GDM1 (cell line): ENCODE measurements at places on chromosomes 16 and 17.

GRCh38 chr17:17024778-17025300 is 17.4 kb upstream of the MPRIP start:
- no peak for DNase-seq

DNA sequence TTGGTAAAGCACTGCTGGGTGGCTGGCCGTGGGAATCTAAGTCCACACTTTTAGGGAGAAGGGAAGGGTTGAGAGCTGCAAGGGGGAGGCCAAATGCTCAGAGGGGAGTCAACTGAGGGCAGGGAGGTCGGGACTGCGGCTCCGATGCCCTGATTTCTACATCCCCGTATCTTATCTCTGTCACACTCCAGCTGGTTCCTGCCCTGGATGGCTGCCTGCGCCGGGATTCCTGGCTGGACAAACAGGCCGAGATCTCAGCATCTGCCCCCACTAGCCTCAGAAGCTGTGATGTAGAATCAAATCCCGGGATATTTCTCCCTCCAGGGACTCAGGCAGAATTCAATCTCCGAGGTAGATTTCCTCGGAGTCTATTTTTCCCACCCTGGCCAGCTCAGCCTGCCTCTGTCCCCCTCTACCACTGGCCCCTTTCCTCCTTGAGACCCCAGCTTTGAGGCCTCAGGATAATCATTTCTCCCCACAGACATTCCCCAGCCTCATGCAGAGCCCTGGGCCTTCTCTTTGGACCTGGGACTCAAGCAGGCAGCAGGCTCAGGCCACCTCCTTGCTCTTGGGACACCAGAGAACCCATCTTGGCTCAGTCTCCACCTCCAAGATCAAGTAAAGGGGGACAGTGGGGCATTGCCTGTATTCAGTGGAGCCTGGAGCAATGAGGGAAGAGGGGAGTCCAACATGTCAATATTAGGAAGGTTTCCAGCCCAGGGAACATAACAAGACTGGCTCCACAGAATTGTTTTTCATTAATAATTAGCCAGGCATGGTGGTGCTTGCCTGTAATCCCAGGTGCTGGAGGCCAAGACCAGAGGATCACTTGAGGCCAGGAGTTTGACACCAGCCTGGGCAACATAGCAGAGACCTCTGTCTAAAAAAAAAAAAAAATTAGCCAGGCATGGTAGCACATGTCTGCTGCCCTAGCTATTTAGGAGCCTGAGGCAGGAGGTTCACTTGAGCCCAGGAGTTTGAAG is 1.8 kb downstream of the SHBG start:
- no peak for DNase-seq

DNA sequence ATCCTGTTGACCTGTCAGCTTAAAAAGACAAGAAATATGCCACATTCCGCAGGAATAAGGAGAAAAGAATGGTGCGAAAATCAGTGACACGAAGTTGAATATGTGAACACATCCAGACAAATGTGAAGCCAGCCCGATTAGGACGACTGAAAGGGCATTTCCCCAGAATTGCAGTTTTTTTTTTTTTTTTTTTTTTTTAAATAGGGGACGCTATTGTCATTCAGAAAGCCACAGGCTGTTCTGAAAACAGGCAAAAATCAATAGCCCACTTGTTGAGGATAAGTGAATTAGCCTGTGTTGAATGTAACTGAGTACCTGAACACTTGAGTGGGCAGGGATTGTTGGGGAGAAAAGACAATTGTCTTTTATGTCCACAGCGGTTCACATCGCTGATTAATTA is 507.1 kb downstream of the WWOX start:
- DNase-seq: no peak

GRCh38 chr17:44693609-44694008 is 4.0 kb upstream of the CCDC43 start:
- no peak for DNase-seq

GRCh38 chr16:84838383-84838948 is 18.7 kb downstream of the CRISPLD2 start:
- no peak for DNase-seq

DNA sequence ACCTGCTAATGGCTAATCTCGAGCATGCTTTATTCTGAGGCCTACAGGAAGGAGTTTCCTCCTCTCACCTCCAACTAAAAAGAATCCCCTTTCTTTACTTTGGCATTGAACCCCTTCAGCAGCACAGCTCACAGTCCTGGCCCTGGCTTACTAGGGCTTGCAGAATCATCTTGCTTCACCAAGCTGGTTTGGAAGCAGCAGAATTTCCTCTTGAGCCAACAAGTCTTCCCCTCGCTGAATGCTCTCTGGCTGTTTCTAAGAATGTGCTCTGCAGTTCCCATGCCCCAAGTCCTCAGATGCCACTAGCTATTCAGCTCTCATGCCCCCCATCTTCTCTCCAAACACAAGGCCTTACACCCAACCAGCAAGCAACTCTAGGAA is 271.2 kb downstream of the NTN1 start:
- no peak for DNase-seq

DNA sequence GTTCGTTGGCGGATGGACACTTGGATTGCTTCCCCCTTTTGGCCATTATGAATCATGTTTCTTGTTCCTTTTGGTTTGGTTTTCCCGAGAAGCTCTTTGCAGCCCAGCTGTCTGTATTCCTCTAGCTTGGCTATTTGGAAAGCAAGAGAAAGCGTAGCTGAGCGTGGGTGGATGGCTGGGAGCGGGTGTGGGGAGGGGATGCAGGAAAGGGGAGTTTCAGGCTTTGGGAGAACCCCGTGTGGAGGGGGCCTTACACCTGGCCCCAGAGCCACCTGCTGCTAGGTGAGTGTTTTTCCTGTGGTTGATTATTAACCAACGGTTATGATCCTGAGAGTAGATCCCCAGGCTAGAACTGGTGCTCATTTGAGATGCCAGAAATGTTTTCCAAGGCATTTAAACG is 103.7 kb downstream of the RAP1GAP2 start:
- DNase-seq: no peak

DNA sequence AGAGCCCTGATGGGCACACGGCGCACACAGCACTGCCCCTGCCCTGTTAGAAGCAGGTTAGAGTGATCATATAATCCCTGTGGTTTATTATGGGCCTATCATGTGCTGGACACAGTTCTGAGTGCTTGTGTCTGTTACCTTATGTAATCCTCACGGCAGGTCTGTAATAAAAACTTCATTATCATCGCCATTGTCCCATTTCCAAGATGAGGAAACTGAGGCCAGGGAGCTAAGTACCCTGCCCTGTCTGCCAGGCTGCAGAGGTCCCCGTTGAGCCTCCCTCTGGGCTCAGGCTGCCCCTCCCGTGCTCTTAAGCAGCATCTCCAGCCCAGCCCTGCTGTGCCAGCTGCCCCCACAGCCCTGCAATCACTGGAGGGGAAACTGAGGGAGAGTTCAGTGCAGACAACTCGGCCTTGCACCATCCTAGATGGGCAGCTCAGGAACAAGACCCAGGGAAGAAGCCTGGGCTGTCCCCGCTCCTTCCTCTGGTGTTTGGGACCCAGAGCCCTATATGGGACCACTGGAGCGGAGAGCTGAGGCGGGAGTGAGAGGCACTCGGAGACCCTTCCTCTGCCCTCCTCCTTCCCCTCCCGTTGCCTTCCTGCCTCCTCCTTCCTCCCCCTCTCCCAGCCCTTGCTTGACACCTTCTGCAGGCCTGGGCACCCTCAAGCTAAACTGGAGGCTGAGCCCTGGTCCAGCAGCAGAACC is 42.0 kb downstream of the WNT3 start:
- DNase-seq: no peak

DNA sequence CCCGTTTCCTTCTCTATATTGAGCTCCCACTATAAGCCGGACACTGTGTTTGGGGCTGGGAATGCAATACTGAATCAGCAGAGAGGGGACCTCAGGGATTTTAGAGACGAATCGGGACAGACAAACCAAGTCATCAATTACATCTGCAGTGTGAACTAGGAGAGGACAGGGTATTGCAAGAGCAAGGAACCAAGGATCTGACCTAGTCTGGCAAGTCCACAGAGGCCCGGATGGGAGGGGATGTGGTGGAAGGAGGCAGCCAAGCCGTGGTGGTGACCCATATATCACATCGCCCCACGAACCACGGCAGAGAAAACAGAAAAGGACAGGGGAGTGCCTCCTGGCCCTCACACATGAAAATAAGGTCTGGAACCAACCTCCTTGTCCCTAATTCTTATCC is 28.1 kb upstream of the NXPH3 start:
- DNase-seq: no peak

DNA sequence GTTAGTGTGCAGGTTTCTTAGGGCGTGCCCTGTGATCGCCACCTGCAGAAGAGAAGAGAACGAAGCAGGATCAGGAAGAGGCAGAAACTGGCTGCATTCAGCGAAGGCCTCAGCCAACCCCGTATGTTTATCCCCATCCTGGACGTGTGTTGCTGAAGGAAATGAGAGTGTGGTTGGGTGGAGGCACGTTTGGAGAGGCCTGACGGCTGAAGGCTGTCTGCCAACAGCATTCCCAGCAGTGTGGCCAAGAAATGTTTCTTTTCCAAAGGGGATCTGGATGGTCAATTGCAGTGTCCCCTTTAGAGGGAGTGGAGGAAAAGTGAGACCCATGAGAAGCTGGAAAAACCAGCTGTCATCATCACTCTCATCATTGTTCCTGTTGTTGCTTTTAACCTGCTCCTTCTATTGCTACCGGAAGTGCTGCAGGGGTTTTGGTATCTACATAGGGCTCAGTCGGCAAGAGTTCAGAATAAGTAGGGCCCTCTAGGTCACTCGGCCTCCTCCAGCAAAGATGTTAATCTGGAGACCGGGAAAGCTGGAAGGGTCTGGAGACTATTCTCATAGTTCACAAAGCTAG is 46.5 kb upstream of the SLC47A1 start:
- DNase-seq: no peak

- peak; percentile 37 for DNase-seq
Measured at GRCh38 chr17:50630524-50631194, 4.0 kb upstream of the ABCC3 start.

DNA sequence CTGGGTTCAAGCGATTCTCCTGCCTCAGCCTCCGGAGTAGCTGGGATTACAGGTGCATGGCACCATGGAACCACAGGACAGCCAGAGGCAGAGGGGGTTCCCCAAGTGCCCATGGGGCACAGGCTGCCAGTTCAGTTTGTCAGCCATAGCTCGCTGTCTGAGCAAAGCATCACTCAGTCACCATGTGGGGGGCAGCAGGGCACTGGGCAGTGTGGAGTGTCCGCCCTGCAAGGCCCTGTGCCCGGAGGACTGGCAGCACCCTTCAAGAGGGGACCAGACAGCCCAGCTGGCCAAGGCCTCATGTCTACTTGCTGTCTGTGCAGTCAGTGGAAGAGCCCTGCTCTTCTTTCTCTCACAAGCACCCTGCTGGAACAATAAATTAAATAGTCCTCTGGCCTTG is 6.4 kb downstream of the ALYREF start:
- no peak for DNase-seq

GRCh38 chr17:82204831-82205719 is 7.6 kb downstream of the CCDC57 start:
- DNase-seq: no peak

DNA sequence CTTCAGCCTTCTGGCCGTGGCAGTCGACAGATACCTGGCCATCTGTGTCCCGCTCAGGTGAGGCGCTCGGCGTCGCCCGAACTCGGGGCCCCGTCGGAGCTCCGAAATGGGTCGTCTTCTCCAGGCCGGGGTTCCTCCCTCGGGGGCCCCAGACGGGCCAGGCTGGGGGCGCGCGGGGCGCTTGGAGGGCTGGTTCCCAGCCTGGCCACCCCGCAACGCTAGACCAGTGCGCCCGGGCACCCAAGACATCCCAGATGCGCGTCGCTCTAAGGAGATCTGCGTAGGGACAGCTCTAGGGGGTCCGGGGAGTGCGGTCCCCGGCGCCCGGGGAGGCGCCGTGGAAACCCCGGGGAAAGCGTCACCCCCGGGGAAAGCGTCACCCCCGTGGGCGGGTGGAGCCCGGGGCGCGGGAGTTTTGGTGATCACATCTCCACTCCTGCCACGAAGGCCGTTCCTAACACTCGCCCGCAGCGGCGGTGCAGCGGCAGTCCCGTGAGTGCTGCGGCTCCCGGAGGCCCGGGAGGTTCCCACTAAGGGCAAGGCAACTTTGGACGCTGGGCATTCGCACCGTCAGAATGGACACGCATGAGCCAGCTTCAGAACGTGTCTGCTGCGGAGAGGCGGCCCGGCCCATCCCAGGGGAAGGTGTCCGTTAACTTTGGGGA is 729 bp downstream of the ADORA2B start:
- DNase-seq: no peak

DNA sequence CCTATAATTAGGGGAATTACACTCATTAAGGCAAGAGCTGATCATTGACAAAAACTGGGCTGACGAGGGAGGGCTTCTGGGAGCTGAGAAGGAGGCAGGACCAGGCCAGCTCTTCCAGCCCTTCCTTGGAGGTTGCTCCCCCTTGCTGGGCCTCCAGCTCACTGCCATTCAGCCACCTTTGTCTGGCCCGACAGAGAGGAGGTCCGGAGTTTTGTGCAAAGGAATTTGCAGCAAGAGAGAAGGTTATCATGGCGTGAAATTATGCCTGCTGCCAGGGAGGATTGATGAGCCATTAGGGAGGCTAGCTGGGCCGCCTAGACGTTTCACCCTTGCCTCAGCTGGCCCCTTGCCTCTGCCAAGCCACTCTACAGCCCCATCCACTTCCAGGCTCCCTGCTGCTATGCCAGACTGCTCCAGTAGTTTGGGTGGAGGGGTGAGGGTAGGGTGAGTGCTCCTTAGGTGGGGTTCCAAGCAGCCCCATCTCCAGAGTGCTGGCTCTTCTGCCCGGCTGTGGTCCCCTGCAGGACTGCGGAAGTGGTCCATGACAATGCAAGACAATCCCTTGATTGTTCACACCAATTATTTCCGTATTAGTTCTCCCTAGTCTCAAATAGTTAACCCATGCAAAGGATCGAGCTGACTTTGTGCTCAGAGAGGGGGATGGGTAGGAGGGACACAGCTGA is 17.1 kb upstream of the PHF12 start:
- DNase-seq: no peak

- DNase-seq: no peak
Measured at GRCh38 chr16:49542946-49543630, 169.5 kb downstream of the C16orf78 start.

GRCh38 chr17:1597861-1598342 is 30.7 kb downstream of the SLC43A2 start:
- no peak for DNase-seq

- DNase-seq: no peak
Measured at GRCh38 chr17:34825102-34825501, 136.2 kb downstream of the CCT6B start.

GRCh38 chr16:19885451-19886072 is 914 bp upstream of the GPRC5B start:
- no peak for DNase-seq

- no peak for DNase-seq
Measured at GRCh38 chr17:2338315-2338657, 985 bp downstream of the SGSM2 start.
